GM23248 (cell line): ENCODE measurements at places on chromosomes 7 and 10. TPM values are rescaled to one million over a fixed set of nuclear protein-coding genes. Genes with fewer than 3 reads are reported as not detected.

- peak; percentile 96 for DNase-seq
- H3K4me1 ChIP-seq, result peaks cover 23% of the 10 kb centered on the region
- H3K27ac ChIP-seq, result peak overlapping the region; percentile 82
- H3K4me3 ChIP-seq, result 0 out of 2 replicates have a peak overlapping the region, but pooled peaks have one; percentile 10
- peaks cover 7% of the 10 kb centered on the region for H3K36me3 ChIP-seq
These were observed 3.8 kb upstream of the HOXA4 start for GRCh38 chr7:27134392-27134791.

The SEC31B gene
- total RNA-seq, result 2.5 and 2.7 TPM in 2 replicates

- H3K4me1 ChIP-seq, result peaks cover 27% of the 10 kb centered on the region
- peaks cover 9% of the 10 kb centered on the region for H3K36me3 ChIP-seq
- no peak overlapping the region for H3K4me3 ChIP-seq
- no peaks in the 10 kb centered on the region for H3K27me3 ChIP-seq
These were observed 3.0 kb downstream of the PI4K2A start for GRCh38 chr10:97643441-97643985.

The RPS24 gene
- total RNA-seq, result 1,265 and 1,653 TPM in 2 replicates

DNA sequence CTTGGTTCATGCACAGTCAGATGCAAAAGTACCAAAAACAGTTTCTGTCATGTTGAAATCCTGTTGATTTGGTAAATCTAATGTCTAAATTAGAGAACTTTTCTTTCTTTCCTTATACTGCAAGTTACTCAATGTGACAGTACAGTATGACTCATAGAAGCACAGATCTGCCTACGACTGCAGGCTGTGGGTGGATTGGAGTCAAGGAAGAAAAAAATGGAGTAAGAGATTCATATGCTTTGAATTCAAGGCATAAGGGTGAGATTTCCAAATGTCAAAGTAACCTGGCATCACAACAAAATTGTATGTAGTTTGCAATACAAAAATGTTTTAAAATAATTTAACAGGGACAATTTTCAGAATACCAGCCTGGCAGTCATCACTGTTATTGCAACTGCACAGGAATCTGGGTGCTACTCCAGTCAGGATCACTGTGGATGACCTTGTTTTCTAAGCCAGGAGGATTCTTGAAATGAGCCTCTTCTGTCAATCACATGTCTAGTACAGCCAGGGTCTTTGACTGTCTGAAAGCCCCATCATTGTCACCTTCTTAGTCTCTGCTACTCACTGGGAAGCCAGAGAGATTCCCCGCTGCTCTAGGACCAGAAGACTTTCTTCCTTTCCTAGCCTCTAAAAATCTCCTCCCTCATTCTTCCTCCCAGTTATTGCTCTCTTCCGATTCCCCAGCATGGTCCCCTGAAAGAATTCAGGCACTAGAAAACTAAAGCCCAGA is 83.6 kb downstream of the CD36 start:
- H3K4me1 ChIP-seq, result peaks cover 71% of the 10 kb centered on the region
- H3K27me3 ChIP-seq, result no peaks in the 10 kb centered on the region
- DNase-seq, result peak; percentile 93

The KCND2 gene
- 1.5 and 2.7 TPM in 2 replicates for total RNA-seq

The FAM107B gene
- 5.2 and 5.3 TPM in 2 replicates for total RNA-seq

DNA sequence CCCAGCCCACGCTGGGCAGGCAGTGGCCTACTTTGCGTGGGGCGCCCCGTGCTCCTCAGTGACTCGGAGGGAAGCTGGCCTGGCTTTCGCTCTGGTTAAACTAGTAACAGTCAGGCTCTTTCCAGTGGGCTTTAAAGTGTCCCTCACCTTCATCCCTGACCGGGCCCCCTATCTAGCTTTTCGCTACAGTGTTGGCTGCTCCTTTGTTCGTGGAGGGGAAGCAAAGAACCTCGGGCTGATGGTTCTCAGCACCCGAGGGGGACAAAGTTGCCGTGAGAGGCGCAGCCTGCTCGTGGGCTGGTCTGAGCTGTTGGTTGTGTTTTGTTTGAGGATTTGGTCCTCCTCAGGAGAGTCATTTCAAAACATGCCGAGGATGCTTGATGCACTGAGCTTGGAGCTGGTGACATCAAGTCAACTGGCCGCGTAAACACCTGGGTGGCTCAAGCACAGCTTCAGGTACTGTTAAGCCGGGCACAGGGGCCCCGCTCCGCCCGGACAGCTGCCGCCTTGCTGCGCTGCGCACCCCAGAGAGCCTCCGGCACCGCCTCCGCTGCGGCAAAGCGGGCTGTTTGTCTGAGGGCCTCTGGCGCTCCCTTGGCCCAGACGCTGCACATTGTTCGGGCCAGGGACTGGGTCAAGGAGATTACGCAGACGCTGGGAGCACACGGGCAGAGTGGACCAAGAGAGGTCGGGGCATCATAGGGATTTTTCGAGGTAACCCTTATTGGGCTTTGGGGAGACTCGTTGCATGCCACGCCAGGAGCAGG is 1.6 kb downstream of the DLX6 start:
- no peak overlapping the region for H3K4me3 ChIP-seq
- no peak overlapping the region for H3K27ac ChIP-seq
- no peaks in the 10 kb centered on the region for H3K36me3 ChIP-seq
- peaks cover 91% of the 10 kb centered on the region for H3K27me3 ChIP-seq
- no peak for DNase-seq

DNA sequence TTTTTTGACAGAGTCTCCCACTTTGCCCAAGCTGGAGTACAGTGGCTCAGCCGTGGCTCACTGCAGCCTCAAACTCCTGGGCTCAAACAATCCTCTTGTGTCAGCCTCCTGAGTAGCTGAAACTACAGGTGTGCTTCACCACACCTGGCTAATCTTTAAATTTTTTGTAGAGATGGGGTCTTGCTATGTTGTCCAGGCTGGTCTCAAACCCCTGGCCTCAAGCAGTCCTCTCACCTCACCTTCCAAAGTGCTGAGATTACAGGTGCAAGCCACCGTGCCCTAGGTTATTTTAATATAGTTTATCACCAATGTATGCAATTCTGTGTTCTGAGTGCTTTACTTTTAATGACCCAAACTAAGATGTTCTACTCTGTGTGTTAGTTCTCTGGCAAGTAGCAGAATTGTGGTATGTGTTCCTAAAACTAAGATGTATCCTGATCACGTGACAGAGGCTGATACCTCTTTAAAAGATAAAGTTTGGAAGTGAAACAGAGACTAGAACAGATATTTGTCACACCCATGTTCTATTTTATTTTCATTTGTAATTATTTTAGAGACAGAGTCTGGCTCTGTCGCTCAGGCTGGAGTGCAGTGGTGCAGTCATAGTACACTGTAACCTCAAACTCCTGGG is 22.1 kb upstream of the PFKFB3 start:
- H3K27me3 ChIP-seq, result no peaks in the 10 kb centered on the region
- no peak for DNase-seq
- peaks cover 9% of the 10 kb centered on the region; the same call in 1 of the 2 replicates for H3K4me1 ChIP-seq

The ZNF22 gene
- 14.0 and 15.5 TPM in 2 replicates for total RNA-seq

DNA sequence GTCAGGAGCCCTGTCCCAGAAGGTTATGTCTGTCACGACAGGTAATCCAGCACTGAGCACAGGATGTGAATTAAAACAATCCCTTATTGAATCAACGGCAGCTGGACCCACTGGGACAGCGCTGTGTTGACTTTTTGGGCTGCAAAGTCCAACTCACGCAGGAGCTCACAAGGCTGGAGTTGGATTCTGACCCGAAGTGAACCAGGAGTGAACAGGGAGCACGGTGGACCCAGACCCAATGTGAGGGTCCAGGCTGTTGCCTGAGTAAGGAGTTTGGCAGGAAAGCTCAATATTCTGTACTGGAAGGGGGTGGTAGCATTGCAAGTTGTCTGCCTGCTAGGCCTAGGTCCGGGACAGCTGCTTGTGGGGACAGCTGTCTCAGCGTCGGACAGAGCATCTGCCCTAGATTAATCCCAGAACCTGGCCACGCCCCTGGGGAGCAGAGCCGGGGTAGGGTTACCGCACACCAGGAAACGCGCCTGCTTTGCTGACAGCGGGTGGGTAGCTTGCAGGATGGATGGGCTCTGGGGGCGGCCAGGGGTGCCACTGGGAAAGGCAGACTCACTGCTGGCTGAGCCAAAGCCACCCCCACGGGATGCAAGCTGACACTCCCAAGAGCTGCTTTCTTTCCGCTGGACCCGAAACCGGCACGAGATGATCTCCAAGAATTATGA is 24.0 kb downstream of the COL26A1 start:
- peak overlapping the region; percentile 62 for H3K4me3 ChIP-seq
- no peaks in the 10 kb centered on the region for H3K36me3 ChIP-seq
- H3K27ac ChIP-seq, result no peak overlapping the region
- DNase-seq, result peak; percentile 68
- H3K4me1 ChIP-seq, result peaks cover 4% of the 10 kb centered on the region; the same call in 1 of the 2 replicates
- peaks cover 14% of the 10 kb centered on the region; the same call in 1 of the 2 replicates for H3K27me3 ChIP-seq

GRCh38 chr10:127756264-127756663 is 19.3 kb downstream of the FOXI2 start:
- H3K4me1 ChIP-seq, result no peaks in the 10 kb centered on the region
- no peak overlapping the region for H3K4me3 ChIP-seq
- no peaks in the 10 kb centered on the region for H3K27me3 ChIP-seq

The EPHB6 gene
- total RNA-seq, result 0.11 and 0.13 TPM in 2 replicates

- no peaks in the 10 kb centered on the region for H3K27me3 ChIP-seq
- DNase-seq, result peak; percentile 79
- H3K4me3 ChIP-seq, result no peak overlapping the region
- no peaks in the 10 kb centered on the region for H3K36me3 ChIP-seq
These were observed 18.5 kb downstream of the BICC1 start for GRCh38 chr10:58531084-58531695.

DNA sequence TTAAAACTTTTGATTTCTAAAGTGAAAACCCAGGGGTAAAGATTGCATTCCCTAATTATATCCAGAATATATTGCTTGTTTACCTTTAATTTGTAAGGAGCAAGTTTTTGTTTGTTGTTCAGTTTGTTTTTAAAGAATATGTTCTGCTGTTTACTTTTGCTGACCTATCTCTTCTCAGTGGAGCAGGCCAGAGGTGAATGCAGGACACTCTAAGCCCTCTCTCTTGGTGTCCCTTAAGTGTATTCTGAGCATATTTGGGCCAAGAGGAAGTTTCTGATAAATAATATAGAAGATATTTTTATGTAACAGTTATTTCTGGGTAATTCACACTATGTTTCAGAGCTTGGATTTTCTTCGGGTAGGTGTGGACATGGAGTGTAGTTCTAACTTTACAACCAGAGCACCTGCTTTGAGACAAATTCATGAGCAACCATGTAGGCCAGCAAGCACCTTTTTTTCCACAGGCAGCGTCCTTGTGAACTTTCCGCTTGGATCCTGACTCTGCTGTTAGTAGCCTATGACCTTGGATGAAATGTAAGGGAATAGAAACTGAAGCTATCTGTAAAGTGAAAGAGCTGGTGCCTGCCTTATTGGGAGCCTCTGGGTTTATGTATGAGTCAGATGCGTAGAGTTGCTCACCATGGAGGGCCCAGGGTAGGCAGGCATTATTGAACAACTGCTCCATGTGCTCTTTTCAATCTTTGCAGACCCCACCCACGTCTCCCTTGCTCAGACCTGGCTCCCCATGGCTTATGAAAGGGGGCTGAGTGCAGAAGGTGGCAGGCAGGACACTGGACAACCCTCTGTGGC is 16.1 kb downstream of the OGDH start:
- H3K27ac ChIP-seq, result no peak overlapping the region
- DNase-seq, result peak; percentile 34
- no peak overlapping the region for H3K4me3 ChIP-seq
- H3K4me1 ChIP-seq, result peaks cover 36% of the 10 kb centered on the region
- H3K36me3 ChIP-seq, result peaks cover 9% of the 10 kb centered on the region

The SPACDR gene
- not detected in 2 replicates for total RNA-seq

The CROT gene
- total RNA-seq, result 11.9 and 13.4 TPM in 2 replicates

DNA sequence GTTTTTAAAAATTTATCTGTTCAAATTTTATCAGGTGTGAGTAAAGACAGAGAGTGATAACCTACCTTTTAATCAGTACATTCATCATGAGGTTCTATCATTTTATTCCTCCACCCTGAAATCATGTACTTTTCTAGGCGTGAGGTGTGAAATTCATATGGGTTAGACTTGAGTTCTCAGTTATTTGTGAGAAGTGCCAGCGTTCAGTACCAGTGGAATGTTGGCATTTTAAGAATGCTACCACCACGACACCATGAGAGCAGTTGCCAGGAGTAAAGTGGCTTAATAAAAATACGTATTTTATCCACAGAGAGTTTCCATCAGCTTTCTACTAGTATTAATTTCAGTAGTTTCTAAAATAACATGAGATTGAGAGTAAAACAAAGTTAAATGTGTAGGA is 104.1 kb upstream of the FERD3L start:
- H3K27ac ChIP-seq, result no peak overlapping the region
- peak; percentile 15 for DNase-seq
- H3K36me3 ChIP-seq, result no peaks in the 10 kb centered on the region
- H3K4me1 ChIP-seq, result peaks cover 17% of the 10 kb centered on the region
- no peaks in the 10 kb centered on the region for H3K27me3 ChIP-seq

The AMZ1 gene
- 3.4 and 4.4 TPM in 2 replicates for total RNA-seq

The SHH gene
- not detected in 2 replicates for total RNA-seq

GRCh38 chr7:111051832-111052231 is 39.1 kb upstream of the LRRN3 start:
- no peak overlapping the region for H3K27ac ChIP-seq
- DNase-seq, result no peak
- H3K4me3 ChIP-seq, result no peak overlapping the region
- H3K4me1 ChIP-seq, result no peaks in the 10 kb centered on the region

GRCh38 chr7:76281706-76282343 is 20.6 kb upstream of the HSPB1 start:
- peaks cover 12% of the 10 kb centered on the region; the same call in 1 of the 2 replicates for H3K27me3 ChIP-seq
- no peak overlapping the region for H3K4me3 ChIP-seq
- DNase-seq, result no peak
- no peaks in the 10 kb centered on the region for H3K4me1 ChIP-seq
- H3K27ac ChIP-seq, result no peak overlapping the region
- no peaks in the 10 kb centered on the region for H3K36me3 ChIP-seq

GRCh38 chr7:148434181-148434757 is 156.3 kb upstream of the C7orf33 start:
- H3K27me3 ChIP-seq, result no peaks in the 10 kb centered on the region
- DNase-seq, result peak; percentile 11
- no peaks in the 10 kb centered on the region for H3K4me1 ChIP-seq
- H3K27ac ChIP-seq, result no peak overlapping the region

DNA sequence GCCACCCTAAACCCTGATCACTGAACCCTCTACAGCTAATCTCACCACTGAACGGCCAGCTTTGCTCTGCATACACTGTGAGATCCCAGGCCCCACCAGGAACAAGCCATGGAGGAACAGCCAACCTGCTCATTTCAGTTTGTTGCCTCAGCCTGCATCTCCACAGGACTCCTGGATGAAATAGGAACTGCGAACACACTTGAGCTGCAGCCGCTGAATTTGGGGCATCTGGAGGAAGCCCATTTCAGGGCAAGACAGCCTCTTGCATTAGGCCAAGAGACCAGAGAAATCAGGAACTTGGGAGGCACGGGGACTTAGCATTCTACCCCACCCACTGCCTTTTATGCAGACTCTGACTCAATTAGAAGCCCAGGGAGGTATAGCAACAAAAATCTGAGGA is 14.5 kb upstream of the EGR2 start:
- H3K27ac ChIP-seq, result no peak overlapping the region
- H3K4me3 ChIP-seq, result no peak overlapping the region
- no peaks in the 10 kb centered on the region for H3K36me3 ChIP-seq
- DNase-seq, result peak; percentile 9
- peaks cover 9% of the 10 kb centered on the region; the same call in 1 of the 2 replicates for H3K4me1 ChIP-seq

- H3K27ac ChIP-seq, result peak overlapping the region; percentile 36
- no peaks in the 10 kb centered on the region for H3K27me3 ChIP-seq
- H3K4me3 ChIP-seq, result no peak overlapping the region
These were observed 212.4 kb downstream of the ELFN1 start for GRCh38 chr7:1882451-1882850.

GRCh38 chr7:32639122-32639521 is 143.8 kb downstream of the AVL9 start:
- H3K27me3 ChIP-seq, result no peaks in the 10 kb centered on the region
- no peaks in the 10 kb centered on the region for H3K4me1 ChIP-seq
- H3K4me3 ChIP-seq, result no peak overlapping the region
- H3K36me3 ChIP-seq, result no peaks in the 10 kb centered on the region
- DNase-seq, result no peak
- no peak overlapping the region for H3K27ac ChIP-seq
